ENCODE measurements at places on chromosomes 3 and 15.

DNA sequence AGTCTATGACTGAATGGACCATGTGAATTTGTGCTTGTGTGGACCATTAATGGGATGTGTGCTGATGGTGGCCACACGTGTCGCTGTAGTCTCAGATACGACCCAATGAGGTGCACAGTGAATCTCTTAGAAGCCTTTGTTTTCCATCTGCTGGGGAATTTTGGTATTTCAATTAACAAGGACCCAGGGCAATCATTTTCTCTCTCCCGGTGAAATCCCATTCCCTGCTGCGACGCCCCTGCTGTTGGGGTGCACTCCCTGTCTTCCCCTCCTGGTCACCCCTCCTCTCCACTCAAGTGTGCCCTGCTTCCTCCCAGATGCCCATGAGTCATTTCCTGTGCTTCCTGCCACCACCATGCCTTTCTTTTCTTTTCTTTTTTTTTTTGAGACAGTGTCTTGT lies 32.7 kb downstream of the EBLN2 start:
- DNase-seq: no peak

GRCh38 chr3:52777959-52778805 lies 783 bp downstream of the ITIH1 start:
- no peak for DNase-seq

GRCh38 chr3:11495948-11496557 lies 147.7 kb downstream of the VGLL4 start:
- DNase-seq: no peak

DNA sequence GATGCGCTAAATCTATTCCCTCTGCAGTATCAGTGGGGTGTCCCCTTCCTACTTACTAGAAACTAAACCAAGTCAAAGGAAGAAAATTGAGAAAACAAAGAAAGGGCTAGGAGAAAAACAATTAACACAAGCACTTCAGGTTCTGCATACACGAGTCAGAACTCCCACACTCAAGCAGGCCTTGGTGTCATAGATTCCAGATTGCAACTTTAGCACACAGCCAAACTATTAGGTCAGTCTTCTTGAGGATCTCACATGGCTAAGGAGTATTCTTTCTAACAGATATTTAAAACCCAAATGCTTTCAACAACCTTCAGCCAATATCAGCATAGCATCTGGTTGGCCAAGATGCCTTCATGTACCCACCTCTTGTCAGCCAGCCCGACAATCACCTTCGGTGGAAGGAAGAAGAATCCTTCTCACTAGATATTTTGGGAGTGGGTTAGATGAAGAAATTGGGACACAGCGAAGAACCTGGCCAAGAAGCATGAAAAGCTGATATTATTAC lies 340.0 kb downstream of the VPS13C start:
- no peak for DNase-seq

DNA sequence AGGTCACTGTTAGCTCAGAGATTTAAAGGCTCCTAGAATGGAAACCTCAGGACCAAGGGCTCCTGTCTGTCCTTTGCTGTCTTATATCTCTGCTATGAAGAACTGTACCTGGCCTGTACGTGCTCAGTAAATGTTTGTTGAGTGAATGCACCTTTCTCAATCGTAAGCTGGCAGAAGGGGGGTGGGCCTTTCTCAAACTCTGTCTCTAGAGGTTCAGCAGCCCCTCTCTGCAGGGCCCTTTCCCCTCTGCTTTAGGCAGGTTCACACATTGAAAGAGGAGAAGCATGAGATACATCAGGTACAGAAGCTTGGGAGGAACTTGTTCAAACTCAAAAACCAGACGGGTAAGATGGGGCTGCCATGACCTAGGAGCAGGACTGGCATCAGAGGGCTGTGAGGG lies 155.6 kb downstream of the GOLGA6L4 start:
- no peak for DNase-seq

DNA sequence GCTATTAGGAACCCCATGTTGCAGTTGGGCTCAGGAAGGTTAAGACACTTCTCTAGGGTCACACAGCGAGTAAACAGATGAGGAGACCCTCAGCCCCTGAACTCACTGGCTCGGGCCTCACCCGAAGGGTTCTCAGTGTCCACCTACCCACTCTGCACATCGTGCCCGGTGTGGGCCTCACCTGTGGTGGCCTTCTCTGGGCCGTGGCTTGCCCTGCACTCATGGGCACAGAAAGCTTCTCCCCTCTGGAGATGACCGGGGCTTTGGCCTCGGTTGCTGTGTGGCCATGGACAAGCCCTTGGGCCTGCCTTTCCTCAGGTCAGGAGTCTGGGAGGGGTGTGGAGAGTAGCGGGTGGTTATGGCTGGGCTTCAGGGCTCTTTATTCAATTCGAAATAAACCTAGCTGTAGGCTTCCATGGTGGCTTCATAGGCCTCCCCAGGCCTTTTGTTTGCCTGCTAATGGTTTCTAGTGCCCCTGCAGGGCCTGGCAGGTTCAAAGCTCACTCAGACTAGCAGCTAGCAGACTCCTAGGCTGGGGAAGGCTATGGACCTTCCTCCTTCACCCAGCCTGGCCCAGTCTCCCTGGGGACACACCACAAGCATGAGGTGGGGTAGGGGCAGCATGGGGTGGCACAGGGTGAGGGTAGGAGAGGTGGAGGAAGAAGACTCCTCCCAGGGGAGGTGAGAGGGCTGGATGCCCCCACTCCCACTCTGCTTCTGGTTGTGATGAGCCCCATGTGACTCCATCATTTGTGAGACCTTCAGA lies 103.1 kb downstream of the LINGO1 start:
- peak; percentile 49 for DNase-seq

GRCh38 chr15:43930079-43930478 lies 103.3 kb downstream of the WDR76 start:
- DNase-seq: no peak

GRCh38 chr3:23915537-23916108 lies 1.2 kb downstream of the NKIRAS1 start:
- no peak for DNase-seq

DNA sequence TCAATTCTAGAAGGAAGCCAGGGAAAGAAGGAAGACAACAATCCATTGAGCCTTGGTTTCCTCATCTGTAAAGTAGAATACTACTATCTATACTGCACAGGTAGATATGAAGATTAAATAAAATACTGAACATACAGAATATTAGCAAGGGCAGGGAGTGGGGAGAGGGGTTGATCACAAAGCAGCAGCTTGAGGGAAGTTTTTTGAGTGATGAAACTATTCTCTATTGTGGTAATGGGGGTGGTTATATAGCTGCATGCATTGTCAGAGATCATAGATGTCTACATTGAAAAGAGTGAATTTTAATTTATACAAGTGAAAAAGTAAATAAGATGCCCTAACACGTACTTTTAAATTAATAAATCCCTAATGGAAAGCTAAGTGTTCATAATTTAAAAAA lies 242.6 kb upstream of the LRTM1 start:
- DNase-seq: no peak

DNA sequence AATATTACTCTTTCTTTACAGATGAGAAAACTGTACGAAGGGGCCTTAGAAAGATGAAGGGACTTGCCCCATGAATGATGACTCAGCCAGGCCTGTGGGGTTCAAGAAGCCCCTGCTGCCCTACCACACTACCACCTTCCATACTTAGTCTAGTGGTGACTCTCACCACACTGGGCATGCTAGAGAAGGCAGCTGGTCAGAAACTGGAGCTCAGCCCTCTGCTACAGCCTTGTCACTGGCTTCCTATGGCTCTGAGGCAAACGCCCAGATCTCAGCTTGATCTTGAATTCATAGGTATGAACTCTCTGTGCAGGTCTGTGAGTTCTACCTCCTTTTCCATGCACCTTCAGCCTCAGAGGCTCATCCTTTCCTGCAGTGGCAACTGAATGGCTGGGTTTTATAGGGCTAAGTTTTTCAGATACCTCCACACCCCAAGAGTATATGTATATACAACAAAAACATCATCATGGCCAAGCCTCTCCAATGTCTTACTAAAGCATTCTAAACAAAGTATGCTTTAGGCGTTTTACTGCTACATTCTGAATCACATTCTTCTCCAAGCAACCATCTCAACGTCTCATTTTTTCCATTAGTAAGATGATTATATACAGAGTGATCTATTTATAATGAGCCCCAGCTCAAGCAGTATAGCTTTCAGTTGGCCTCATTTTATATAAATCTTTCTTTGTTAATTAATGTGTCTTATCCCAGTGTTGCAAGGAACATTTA lies 234.1 kb downstream of the GREM1 start:
- DNase-seq: no peak

DNA sequence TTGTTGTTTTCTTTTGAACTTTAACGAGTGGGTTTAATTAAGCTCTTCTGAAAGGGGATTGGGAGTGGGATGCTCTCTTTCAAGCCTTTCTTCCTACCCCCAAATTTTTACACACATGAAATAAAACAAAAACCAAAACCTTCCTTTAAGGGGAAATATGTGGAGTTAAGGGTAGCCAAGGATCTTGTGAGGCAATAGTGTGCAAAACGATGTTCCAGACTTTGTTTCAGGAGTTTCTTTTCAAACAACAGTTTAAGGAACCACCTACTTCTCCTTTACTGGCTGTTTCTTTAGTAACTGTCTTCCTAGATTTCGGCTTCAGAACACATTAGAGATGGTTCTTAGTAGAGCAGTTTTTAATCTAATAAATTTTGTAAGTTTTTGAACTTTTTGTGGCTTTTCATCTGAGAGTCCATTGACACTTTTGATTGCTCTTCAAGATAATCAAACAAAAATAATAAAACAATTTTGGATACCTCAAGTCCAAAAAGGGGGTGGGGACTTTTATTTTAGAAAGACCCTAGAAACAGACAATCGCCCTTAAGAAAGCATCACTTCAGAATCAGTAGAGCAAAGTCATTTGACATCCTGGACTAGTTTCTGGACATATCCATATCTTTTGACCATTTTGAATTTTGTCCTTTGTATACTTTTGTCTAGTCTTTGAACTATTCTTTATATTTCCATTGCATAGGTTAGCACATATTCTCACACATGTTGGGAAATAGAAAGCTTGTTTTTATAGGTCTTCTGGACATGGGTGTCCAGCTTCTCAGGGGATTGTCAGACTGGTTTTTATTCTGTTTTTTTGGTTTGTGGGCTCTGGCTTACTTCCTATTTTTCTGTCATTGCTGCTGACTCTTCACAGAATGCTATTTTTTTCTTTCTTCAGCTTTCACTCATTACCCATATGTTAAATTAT lies 6.0 kb downstream of the DIPK2A start:
- DNase-seq: no peak

DNA sequence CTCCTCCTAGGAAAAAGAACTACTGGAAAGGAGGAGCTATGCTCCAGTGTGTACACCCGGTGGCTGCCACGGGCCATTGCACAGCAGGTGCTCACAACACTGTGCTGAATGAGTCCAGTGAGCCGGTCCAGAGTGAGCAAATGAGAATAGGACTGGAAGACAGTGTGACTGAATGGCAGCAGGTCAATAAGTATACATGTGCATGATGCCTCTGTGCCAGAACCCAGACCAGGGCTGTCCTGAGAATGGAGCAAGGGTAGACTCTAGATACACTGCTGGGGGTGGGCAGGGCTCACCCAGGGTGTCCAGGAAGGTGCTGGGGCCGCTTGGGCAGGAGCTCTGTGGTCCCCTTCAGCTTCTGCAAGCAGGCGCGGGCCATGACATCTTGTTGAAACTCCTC lies 8.3 kb downstream of the POLG start:
- DNase-seq: no peak

GRCh38 chr3:49780080-49780974 lies 6.0 kb downstream of the IP6K1 start:
- peak; percentile 24 for DNase-seq

- peak; percentile 40 for DNase-seq
Measured at GRCh38 chr15:73325191-73325861, 43.4 kb downstream of the HCN4 start.

DNA sequence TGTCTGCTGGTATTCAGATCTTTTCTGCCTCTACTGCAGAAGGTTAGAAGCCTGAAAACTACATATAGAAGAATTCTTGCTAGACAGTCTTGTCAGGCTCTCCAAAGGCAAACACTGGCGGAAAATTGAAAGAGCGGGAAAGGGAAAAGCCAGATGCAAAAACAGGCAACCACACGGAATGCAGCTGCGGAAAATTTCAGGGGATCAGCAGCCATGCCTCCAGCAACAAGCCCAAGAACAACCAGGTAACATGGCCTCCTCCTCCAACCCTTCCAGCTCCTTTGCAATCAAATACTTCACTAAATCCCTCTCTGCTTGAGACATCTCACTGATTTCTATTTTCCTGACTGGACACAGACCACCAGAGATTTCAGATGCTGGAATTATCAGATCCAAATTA lies 9.6 kb downstream of the UBP1 start:
- DNase-seq: no peak

- peak; percentile 33 for DNase-seq
Measured at GRCh38 chr3:14319654-14320182, 82.7 kb upstream of the SLC6A6 start.

GRCh38 chr3:135082706-135083105 lies 287.6 kb downstream of the EPHB1 start:
- DNase-seq: no peak

- DNase-seq: no peak
Measured at GRCh38 chr3:124520970-124521369, 209.3 kb upstream of the UMPS start.

GRCh38 chr15:48722764-48723661 lies 77.5 kb upstream of the FBN1 start:
- DNase-seq: no peak

GRCh38 chr15:89004726-89005030 lies 83.6 kb upstream of the ABHD2 start:
- DNase-seq: peak; percentile 52

DNA sequence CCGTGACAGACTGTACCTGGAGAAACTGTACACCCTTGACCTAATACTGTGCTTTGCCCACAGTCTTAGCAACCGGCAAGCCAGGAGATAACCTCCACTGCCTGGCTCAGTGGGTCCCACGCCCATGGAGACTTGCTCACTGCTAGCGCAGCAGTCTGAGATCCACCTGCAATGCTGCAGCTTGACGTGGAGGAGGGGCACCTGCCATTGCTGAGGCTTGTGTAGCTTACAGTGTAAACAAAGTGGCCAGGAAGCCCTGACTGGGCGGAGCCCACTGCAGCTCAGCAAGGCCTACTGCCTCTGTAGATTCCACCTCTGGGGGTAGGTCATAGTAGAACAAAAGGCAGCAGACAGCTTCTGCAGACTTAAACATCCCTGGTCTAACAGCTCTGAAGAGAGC lies 189.3 kb downstream of the EDEM1 start:
- no peak for DNase-seq

GRCh38 chr15:58805095-58805494 lies 34.0 kb downstream of the MINDY2 start:
- no peak for DNase-seq

GRCh38 chr3:33277193-33277882 lies at the start of gene FBXL2:
Gene FBXL2 (plus strand): TSS chr3:33277442. CDS start chr3:33277513, 71 bp downstream.
- no peak for DNase-seq

GRCh38 chr3:14175383-14176037 lies 2.9 kb downstream of the XPC start:
- no peak for DNase-seq

- no peak for DNase-seq
Measured at GRCh38 chr15:94857466-94857865, 626.1 kb downstream of the MCTP2 start.

- no peak for DNase-seq
Measured at GRCh38 chr3:51622868-51623267, 48.2 kb upstream of the TEX264 start.
